ENCODE measurements at places on chromosomes 2 and 18.

DNA sequence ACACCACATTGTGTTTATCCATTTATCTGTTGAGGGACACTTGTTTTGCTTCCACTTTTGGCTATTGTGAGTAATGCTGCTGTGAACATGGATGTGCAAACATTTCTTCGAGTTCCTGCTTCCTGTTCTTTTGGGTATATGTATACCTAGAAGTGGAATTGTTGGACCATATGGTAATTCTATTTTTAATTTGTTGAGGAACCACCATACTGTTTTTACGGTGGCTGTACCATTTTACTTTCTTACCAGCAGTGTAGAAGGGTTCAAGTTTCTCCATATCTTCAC lies 23.1 kb downstream of the ANXA4 start:
- DNase-seq: no peak

- DNase-seq: no peak
Measured at GRCh38 chr2:226915846-226916360, 80.0 kb downstream of the RHBDD1 start.

GRCh38 chr18:40414155-40414754 lies 1540.8 kb upstream of the PIK3C3 start:
- DNase-seq: no peak

DNA sequence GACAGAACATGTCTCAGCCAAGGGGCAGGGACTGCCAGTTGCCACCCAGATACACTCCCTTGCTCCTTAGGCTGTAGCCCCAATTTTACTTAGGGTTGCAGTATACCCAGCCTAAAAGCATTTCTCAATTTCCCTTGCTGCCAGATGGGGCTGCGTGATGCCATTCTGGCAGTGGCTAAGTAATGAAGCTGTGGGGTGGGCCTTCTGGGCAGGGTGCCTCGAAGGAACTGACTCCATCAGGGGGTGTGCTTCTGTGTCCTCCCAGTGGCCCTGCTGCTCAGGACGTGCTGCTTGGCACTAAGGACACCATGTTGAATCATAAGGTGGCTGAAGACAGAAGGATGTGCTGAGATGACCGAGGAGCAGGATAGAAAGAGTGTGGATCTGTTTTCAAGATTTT lies 74.2 kb downstream of the VWA3B start:
- DNase-seq: no peak

DNA sequence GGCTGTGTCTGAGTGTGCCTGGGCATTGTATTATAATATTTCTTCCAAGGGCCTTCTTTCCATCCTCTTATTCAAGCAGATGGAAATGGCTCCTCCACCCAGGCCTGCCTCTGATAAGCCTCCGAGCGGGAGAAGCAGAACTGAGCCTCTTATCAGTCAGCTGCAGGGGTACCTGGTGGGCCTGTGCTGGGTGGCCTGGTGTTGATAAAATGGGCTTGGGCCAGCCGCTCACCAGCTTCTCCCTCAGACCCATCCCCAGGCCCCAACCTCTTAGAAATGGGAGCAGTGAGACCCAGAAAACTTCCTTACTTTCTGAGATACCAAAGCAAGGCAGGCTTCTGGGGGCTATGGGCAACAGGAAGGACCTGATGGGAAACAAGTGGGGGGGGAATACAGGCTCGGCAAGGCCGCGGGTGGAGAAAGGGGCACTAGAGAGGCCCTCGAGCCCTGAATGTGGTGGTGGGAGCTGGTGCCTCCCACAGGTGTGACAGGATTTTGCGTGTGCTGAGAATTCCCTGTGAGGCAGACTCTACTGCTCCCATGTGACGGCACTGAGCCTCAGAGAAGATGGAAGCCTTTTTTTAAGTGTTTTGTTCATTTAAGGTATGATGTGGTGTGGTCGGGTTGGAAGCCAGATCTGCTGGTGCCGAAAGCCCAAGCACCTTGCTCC lies 18.3 kb downstream of the GYPC start:
- peak; percentile 77 for DNase-seq

GRCh38 chr2:217181512-217181911 lies 321.6 kb upstream of the TNP1 start:
- no peak for DNase-seq

DNA sequence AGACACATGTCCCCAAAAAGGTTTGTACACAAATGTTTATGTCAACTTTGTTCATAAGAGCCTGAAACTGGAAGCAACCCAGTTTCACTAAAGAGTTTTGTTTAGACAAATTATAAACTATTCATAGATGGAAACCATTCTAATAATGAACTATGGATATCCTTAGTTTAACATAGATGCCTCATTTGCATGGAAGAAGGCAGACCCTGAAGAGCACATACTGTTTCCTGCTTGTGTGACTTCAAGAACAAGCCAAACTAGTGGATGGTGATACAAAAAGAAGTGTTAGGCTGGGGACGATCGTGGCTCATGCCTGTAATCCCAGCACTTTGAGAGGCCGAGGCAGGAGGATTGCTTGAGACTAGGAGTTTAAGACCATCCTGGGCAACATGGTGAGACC lies 48.1 kb downstream of the ACOXL start:
- DNase-seq: no peak

- DNase-seq: no peak
Measured at GRCh38 chr2:109511168-109511567, 102.6 kb downstream of the SEPTIN10 start.

DNA sequence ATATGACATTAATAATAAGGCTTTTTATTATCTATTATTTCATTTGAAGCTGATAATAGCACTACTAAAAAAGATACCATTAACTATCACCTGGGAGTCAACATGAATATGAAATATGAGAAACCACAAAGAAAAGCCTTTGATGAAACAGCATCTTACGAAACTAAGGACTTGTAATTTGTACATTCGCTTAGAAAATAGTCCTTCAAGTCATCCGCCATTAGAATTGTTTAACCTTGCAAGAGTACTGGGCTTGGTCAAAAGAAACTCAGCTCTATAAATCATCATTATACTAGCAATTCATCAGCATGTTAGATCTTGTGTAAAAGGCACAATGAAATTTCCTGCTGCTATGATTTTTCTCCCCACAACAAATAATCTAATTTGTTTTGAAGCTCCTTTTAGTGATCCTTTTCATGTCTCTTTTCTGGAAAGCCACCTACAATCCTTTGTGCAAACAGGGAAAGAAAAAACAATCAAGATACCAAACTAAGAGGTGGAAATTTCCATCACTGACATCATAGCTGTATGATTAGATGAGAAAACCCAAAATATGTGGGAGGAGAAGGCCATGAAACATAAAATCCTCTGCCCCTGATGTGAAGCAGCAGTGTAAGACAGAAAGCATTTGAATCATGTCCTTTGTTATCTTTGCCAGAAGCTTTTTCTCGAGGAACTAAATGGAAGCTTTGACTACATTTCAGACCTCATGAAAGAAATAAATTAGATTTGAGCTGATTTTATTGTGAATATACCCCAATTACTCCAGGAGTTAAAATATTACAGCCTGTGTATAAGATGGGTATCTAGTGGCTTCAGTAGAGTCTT lies 31.2 kb downstream of the SCN9A start:
- no peak for DNase-seq

DNA sequence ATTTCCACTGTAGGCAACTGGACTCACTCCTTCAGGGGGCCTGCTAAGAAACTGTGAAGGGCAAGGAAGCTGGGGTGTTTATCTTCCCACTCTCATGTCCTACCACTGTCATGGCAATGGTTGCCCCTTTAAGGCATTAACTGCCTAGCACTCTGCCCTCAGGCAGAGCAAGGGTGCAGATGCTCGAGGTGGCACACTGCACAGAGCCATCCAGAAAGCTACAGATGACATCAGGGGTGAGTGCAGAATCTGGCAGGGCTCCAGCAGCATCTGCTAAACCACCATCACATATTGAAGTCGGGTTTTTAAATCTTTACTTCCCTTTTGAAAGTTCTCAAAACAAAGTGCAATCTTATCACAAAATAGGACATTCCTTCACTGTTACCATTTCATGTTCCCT lies 75.4 kb downstream of the RAPGEF4 start:
- peak; percentile 43 for DNase-seq

GRCh38 chr2:227415538-227416424 lies 28.0 kb upstream of the SCYGR1 start:
- DNase-seq: peak; percentile 86

DNA sequence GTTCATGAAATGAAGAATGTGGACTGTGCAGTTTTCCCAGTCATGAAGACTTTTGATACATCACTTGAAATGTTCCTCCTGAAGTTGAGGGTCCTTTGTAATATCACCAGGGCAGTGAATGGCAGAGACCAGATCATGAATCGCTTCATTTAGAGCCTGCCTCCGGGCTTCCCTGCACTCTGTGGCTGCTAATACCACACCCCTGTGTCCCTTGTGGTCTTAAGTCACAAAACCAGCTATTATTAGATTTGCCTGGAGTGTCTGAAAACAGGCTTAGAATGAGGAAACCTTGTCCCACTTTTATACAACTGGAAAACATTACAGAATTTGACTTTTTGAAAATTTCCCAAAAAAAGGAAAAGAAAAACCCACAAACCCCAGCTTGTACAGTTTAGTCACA lies 147.9 kb downstream of the MGAT5 start:
- no peak for DNase-seq

DNA sequence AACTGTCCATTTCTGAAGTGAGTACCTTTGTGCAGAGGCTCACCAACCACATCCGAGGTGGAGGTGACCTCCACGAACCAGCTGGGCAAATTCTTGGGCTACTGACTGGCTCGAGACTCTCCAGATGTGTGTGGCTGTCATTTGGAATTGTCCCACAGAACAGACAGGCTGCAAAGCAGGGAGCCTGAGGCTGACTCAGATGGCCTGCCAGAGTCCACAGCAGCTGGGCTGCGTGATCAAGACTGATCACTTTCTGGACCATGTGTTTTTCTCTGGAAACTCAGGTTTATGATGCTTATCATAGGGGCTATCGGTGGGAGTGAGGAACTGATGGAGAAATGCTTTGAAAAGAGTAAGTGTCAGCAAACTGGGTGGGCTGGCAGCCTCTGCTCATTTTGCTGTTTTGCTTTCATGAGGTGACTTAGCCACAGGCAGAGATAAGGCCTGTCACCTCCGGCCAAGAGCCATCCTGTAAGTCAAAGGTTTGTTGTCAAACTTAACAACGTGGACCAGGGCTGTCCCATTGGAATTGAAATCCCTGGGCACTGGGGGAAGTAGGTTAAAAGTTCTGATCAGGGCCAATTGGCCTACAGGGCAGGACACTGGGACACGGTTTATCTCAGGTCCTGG lies 120.4 kb downstream of the LIPG start:
- DNase-seq: no peak

GRCh38 chr2:208939852-208940251 lies 484.0 kb upstream of the MAP2 start:
- DNase-seq: no peak

DNA sequence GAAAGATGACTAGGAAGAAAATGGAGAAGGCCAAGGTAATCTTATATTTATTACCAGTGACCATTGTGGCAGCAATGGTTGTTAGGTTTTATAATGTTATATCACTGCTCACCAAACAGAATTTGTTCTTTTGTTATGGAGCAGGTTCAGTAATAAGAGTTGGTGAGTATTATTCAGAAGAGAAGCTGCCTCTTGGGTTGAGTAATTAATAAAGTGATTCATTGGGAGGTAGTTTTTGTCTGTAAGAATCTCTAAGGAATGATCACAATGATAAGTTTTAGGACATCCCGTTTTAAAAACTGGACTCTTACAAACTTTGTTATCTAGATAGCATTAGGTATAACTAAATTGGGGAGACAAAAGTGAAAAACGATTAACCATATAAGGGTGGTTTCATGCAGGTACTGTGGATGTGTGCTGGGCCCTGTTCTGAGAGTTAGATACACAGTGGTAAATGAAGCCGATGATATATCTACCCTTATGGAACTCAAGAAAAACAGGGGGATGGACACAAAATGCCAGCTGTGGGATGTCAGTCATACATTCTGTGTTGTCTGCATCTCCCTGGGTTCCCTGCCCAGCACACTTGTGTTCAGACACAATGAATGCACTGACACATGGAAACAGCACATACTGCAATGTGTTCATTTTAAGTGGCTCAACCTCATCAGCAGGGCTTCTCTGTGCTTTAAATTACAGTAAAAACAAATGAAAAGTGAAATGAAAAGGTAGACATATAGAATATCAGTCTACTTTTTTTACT lies 7.5 kb downstream of the MAP4K4 start:
- no peak for DNase-seq

DNA sequence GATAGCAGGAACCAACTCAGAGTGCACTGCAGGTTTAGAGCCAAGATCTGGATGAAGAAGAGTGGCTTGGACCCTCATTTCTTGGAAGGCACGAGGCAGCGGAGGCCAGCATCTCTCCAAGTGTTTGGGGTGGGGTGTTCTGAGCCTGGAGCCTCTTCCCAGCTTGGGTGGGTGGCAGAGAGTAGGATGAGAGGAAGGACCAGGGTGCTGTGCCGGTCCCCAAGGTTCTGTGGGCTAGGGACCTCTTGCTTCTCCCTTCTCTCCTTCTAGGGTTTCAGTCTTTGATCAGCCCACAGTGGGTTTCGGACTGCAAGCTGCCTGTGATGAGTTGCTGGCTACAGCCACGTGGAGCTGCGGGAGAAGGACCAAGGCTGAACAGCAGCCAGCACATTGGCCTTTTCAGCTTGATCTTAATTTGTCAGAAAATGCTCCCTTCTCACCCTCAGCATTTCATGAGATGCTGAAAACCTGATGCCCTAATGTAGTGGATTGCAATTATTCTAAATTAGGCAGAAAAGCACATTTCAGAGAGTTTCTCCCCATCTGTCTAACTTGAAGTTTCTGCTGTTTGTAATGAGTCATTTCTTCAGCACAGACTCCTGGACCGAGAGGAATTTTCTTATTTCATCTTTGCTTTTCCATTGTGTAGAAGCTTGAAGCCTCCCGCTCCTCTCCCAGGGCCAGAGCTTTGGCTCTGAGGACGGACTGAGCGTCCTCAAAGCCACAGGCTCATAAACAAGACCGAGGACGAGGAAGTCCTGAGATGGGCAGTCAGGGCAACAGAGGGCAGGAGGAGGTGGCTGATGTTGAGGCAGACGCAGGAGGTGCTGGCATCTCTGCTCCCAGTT lies 99.1 kb upstream of the HDAC4 start:
- DNase-seq: no peak

DNA sequence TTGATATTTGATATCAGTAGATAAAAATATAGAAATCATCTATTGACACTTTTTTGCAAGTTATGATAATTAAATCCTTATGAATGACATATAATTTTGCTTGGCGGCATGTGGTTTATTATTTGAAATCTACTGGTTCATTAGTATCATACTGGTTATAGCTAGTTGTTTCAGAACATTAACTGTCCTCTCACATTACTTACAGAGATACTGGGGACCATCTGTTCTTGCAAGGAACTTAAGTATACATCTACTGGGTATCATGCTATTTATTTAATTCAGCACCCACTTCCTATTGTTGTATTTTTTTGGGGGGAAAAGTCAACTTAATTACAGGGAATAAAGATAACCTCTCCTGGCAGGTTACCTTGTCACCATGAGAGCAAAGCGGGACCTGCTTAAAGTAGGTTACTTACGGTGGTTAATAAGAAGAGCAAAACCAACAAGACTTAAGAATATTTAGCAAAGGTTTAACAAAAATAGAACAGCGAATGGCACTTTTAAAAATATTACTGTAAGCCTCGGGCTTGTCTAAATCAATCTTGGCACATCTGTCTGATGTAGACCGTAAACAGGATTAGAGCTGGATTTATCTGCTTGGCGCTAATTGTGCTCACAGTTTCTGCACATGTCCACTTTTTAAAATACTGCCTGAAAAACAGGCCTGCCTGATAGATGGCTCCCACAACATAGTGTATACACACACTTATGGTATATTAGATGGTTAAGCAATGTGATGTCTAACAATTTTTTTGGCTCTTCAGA lies 41.8 kb downstream of the CERKL start:
- DNase-seq: no peak

All from common myeloid progenitor, CD34-positive (primary cell).